ENCODE measurements at places on chromosomes 2 and 18.

- DNase-seq, result no peak
Measured at GRCh38 chr2:99775585-99775984, 285.8 kb upstream of the REV1 start.

DNA sequence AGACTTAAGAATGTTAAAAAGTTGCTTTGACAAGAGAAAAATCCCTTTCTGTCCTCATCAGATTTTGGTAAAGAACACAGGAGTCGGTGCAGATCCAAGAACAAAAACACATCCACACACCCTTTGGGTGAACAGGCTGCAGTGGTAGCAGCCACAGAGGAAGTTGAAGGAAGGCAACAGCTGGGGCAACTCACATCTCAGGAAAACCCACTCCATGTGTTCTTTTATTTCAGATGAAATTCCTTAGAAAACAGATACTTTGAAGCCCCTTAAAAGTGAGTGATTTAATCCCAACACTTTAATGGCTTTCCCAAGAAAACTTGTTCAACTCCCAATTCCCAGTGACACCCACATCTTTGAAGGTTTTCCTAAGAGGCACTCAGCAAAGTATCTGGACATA is 271.3 kb downstream of the ICOS start:
- DNase-seq, result no peak

- no peak for DNase-seq
Measured at GRCh38 chr2:129078548-129078947, 759.9 kb upstream of the HS6ST1 start.

DNA sequence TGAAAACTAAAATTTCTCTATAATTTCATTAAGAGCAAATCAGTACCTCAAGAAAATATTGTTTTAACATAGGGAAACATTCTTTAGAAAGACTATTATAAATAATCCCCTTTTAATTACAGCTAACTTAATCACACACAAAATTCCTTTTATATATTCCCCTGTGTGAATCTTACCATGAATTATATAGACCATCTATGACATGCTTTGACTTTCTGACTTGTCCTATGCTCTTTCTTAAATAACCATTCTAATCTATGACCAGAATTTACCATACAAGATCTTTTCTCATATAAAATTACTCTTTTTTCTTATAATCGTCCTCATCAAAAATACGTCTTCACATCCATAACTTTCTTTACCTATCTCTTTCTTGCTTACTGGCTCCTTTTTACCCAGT is 824.2 kb upstream of the FAM98A start:
- DNase-seq, result no peak

GRCh38 chr2:9089831-9090230 is 86.3 kb upstream of the MBOAT2 start:
- DNase-seq, result no peak

GRCh38 chr18:77164763-77165485 is 32.3 kb upstream of the MBP start:
- no peak for DNase-seq

DNA sequence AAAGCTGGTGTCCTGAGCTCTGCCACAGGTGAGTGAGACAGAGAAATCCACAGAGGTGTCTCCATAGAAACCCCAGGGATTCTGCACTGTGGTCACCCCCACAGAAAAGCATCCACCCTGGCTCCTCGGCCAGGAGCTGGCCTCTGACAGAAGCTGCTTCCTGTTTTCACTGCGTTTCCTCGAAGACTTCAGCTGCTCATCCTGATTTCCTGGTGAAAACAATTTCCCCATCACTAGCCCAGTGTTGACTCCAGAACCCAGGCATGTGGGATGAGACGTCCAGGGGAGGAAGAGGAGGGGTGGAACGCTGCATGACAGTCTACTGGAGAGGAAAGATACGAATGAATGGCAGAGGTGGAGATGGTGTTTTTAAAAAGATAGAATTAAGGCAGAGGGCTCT is 60.3 kb upstream of the GPR45 start:
- no peak for DNase-seq

- DNase-seq, result no peak
Measured at GRCh38 chr18:39349801-39350200, 1784.2 kb upstream of the CELF4 start.

DNA sequence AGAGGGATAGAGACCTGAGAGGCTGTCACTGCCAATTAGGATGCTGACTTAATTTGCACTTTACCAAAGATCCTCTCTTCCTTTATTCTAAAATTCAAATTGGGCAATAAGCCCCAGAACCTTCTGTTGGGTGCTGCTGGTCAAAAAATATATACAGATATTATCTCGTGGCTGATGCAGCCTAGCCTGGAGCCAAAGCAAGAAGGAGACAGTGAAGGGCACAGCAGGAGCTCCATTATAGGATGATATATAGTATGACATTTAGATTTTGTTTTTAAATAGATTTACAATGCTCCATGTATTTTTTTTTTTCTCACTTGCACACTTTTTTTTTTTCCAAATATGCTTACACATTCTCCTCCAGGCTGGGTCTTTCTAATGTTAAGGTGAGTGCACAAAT is 579.3 kb downstream of the PIK3C3 start:
- no peak for DNase-seq

- no peak for DNase-seq
Measured at GRCh38 chr18:35050705-35051195, 9.5 kb downstream of the MAPRE2 start.

DNA sequence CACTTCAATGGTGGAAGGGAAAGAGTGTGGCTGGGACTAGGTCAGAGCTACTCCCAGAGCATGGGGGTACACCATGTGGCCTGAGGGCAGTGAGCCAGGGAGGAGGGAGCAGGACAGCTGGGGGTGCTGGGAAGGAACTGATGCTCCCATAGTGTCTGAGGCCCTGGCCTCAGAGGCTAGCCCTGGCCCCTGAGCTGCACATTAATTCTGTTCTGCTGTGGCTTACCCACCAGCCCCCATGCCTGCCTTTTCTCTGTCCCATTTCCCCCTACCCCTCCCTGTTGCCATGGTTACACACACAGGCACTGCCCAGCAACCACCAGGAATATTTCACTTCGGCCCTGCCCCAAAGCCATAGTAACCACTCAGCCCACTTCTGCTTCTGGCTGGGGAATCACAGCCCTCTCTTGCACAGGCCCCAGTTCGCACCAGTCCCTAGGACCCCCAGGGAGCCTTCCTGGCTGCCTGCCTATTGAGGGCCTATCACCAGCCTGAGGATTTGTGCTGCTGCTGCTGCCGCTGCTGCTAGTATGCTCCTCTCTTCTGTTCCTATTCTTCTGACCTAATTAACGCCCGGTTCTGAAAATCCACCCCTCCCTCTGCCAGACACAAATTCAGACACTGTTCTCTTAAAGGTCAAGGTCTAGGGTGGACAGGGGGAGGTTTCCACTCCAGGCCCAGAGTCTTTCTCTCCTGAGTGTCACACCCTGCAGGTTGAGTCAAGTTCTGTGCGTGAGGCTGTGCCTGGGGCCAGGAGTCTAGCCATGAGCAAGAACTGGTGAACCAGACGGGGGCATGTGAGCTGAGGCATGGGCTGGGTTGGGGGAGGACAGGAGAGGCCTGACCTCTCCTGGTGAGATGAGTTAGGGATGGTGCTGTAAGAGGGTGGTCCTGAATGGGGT is 87.1 kb upstream of the MCFD2 start:
- DNase-seq, result no peak

DNA sequence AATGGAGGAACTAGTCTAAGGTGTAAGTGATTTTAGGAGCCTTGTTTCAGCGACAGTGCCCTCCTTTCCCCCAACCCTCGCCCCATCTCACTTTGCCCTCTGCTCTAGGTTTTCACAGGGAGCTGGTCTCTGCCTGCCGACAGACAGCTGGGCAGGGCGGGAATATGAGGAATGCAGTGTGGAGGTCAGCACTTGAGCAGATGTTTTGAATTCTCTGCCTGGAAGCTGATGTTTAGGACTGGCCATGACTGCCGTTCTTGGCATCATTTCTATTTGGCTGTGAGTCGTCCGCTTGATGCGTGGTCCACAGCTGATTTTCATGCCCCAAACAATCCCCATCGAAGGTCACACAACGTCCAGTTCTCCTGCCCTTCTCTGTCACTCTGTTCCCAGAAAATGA is 55.1 kb upstream of the SIX3 start:
- no peak for DNase-seq

GRCh38 chr2:219633276-219634065 is 6.0 kb downstream of the SLC4A3 start:
- no peak for DNase-seq

DNA sequence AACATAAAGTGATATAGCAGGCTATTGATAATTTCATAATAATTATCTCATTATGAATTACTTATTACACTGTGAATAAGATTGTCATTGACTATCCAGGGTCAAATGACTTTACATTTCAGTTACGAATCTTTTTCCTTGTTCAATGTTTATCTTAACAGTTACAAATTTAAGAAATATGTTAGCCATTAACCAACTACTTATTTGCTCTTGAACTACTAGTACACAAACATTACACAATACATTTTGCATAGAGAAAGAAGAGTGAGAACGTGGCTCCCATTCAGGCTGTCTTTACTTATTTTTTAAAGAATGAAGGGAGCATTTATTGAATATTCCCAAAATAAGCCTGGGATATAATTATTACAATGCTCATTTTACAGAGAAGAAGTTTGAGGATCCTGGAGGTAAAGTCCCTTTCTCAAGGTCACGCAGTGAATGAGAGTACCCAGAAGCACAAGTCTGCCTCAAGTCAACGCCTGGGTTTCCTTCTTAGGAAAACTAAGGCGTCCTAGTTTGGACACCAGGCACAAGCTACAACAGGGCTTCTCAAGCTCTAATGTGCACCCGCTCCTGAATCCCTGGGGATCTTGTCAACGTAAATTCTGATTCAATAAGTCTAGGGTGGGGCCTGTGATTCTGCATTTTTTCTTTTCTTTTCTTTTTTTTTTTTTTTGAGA is 164.2 kb downstream of the FIGN start:
- no peak for DNase-seq

- no peak for DNase-seq
Measured at GRCh38 chr18:23872701-23873550, 141.6 kb upstream of the TTC39C start.

DNA sequence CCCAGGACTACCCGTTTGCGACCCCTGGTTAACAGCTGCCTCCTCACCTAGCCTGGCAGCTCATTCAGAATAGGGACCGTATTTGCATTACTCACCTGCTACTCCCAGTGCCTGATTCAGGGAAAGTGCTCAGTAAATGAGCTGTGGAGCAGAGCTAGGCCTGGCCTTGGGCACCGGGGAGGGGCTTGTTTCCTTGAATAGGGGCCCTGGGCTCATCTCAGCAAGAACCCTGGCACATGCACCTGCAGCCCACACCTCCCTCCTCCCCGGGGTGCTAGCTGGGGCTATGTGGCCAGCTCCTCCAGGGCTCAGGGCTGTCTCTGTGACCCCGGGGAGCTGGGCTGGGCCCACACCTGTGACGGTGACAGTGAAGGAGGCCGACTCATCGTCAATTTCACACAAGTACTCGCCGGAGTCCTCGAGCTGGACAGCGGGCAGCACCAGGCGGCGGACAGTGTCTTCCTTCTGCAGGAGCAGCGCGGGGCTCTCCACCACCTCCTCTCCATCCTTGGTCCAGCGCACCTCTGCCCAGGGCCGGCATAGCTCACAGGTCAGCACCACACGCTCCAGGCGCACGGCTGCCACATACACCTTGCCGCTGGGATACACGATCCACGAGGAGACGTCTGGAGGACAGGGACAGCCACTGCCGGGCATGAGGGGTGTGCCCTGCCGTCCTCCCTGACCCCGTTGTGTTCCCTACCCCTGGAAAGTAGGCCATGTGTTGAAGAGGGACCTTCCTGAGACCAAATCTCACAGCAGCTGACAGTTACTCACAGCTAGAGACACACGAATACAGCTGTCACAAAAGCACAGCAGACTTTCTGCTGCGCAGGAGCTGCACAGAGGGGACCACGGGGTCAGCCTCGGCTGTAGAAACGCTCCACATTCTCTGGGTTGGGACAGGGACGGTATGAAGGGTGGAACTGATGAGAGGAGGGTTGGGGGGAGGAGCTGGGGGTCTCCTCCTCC is 9.0 kb downstream of the OBSL1 start:
- no peak for DNase-seq

GRCh38 chr2:100262046-100262445 is 60.3 kb downstream of the LONRF2 start:
- no peak for DNase-seq

- DNase-seq, result no peak
Measured at GRCh38 chr2:224885291-224885690, 157.0 kb downstream of the DOCK10 start.

- no peak for DNase-seq
Measured at GRCh38 chr2:9248363-9248762, 41.8 kb downstream of the ASAP2 start.
